ENCODE measurements at places on chromosomes 2 and 18. TPM values are rescaled to one million over a fixed set of nuclear protein-coding genes. Genes with fewer than 3 reads are reported as not detected.

DNA sequence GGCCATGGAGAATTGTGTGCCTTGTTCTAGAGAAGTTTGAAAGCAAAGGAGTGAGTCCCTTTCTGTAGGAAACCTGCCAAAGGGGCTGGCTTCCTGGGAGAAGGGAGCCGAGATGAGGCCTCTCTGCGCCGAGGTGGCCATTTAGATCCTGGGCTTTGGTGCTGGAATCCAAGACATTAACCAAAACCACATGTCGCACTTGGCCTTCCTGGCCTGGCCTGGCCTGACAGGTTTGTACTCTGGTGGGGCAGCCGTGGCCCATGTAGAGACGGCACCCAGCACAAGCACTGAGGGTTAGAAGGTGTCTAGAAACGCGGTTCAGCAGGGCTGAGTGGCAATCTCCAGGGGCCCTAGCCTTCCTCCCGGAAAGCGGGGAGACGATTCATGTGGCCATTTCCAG, 7.1 kb downstream of the CNNM3 start:
- no peak for DNase-seq

CLEC4F gene
- not detected for total RNA-seq

GRCh38 chr18:6509417-6509816, 94.7 kb upstream of the L3MBTL4 start:
- DNase-seq, result no peak

DNA sequence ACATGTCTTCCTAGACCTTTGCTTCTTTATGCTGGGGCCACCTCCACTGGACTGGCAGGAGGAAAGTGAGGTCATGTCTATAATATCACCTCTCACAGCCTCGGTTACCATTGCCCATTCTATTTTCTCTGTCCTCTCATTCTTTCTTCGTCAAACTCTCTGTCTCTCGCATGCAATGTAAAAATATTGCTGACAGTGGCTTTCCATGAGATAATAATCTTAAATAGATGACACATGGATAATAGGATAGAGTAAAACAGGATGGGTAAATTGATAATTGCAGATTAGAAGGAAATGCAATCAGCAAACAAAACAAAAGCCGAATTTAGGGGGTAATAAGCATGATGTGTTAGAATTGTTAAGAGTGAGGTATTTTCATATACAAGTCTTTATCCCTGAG, 215.7 kb upstream of the PARD3B start:
- no peak for DNase-seq

DNA sequence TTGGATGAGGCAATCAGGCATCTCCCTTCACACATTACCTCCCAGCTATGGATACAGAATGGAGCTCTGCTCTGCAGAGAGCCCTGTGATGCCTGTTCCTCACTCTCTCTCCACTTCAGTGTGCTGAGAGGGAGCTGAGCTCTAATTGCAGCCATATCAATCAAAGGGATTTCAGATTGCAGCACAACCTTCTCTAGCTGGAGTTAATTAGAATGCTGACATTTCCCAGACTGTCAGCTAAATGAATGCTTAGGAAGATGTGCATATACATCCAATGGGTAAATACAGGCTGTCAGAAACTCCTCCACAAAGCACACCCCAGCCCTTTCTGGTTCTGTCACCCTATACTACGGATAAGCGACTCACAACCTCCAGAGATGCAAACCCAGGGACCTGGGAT, 402.6 kb downstream of the EIPR1 start:
- no peak for DNase-seq

DNA sequence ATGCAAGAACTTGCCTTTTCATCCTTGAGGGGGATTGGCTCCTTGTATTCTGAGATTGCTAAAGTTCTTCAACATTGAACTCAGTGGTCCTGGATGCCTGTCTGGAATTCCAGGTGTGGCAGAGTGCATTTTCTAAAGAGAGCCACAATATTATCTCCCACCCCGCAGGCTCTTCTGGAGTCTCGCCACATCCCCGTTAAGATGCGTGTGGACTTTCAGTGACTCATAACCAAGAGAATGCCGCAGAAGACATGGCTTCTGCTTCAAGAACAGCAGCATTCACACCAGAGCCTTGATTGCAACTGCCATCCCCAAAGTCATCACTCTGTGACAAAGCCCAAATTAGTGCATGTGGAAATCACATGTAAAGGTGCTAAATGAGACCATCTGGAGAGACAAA, 142.7 kb downstream of the CDH20 start:
- DNase-seq, result no peak

DNA sequence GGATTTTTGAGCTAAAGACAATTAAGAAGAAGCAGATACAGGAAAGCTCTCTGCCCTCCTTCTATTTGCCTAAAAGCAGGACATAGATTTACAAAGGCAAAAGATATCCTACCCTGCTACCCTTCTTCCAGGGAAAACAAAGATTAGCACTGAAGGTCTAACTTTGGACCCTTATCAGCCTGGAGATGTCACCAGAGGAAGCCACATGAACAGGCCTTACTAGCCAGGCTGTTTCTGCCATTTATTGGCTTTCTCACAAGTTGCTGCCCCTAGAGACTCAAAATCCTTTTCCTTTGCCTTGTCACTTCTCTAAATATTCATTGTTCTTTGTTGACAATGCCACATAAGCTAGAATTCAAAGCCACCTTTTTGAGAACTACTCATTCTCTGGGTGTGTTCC, 147.3 kb downstream of the B3GNT2 start:
- DNase-seq, result no peak

NEU4 gene
- total RNA-seq, result not detected

IL36B gene
- not detected for total RNA-seq

DNA sequence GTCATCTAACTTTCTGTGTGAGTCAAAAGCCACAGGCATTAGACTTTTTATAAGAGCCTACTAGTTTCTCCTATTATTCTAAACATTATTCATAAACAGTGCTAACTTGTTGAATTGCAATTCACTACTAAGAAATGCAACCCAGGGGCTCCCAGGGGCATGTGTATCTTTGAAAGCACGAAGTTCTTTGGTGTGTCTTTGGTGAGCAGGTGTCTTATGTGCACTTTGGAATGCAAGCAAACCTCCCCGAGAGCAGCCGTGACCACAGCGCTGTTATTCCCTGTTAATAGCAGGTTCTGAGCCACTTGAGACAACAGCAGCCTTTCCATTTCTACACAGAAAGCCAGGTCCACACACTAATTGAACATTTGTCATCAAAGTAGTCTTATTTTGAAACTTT, 123.5 kb downstream of the PRKRA start:
- no peak for DNase-seq
